ENCODE measurements at places on chromosomes 16 and 17.

GRCh38 chr17:77837917-77838316, 120.6 kb upstream of the TNRC6C start:
- no peak for DNase-seq

- DNase-seq = no peak
Measured at GRCh38 chr17:9890124-9890523, 14.9 kb downstream of the RCVRN start.

- no peak for DNase-seq
Measured at GRCh38 chr17:7384489-7385081, 3.7 kb downstream of the TNK1 start.

DNA sequence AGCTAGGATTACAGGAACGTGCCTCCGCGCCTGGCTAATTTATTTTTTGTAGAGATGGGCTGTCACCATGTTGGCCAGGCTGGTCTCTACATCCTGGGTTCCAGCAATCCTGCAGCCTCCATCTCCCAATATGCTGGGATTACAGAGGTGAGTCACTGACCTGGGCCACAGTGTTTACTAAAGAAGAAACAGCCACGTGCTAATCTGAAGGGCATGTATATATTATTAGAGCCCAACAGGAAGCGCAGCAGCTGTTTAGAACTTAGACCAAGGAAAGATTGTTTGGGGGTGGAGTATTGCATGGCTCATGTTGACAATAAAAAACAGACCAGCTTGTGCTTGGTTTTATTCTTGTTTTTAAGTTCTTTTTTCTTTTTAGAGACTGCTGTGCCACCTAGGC, 60.2 kb downstream of the HAPSTR1 start:
- no peak for DNase-seq

- no peak for DNase-seq
Measured at GRCh38 chr16:87674419-87674818, 72.1 kb downstream of the JPH3 start.

DNA sequence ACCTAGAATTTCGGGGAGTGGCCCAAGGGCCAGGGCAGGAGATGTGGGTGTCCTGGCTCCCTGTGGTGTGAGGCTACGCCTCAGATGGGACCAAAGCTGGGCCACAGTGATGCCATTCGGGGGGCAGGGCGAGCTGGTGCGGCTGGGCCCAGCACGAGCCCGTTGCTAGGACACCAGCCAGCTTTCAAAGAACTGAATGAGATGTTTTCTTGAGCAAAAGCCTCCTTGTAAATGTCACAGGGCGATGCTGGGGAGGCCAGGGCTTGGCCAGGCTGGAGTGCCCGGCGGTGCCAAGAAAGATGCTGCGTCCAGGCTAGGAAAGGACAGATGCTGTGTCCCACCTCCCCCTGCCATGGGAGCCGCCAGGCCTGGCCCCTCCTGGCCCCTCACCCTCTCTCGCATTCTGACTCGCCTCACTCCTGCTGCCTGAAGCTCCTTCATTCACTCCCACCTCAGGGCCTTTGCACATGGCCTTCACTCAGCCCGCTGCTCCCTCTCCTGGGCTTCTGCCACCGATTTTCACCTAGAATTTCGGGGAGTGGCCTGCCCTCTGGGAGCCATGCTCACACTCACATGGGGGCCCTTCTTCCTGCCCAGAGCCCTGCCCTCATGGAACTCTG, 39.1 kb downstream of the CPNE2 start:
- DNase-seq = no peak

DNA sequence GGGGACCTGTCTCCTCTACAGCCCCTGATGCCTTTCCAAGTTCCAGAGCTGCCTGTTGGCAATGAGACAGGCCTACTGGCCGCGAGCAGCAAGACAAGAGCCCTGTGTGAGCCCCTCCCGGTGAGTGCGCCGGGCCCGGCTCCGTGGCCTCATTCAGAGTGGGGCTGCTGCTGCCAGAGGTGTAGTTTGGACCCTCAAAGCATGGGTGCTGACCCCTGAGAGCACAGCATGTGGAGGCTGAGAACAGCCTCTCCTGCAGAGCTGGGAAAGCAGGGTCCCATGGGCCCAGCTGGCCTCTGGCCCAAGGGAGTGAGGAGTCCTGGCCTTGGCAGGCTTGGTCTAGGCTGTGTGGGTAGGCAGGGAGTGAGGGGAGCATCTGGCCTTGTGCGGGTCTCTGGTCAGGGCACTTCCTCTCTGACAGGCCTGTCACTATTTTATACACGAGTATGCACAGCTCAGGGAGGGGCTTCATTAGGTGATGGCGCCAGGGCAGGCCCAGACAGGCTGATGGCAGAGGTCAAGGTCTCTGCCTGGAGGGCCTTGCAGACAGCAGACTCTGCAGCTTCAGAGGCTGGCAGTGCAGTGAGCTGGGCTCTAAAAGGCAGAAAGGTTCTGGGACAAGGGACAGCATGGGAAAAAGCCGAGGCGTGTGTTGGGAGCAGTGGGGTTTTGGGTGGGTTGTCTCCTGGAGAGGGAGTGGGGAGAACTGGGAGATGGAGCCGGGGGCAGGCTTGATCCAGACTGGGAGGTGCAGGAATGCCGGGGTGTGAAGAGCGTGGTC, 43.4 kb downstream of the ADCY7 start:
- peak; percentile 10 for DNase-seq

DNA sequence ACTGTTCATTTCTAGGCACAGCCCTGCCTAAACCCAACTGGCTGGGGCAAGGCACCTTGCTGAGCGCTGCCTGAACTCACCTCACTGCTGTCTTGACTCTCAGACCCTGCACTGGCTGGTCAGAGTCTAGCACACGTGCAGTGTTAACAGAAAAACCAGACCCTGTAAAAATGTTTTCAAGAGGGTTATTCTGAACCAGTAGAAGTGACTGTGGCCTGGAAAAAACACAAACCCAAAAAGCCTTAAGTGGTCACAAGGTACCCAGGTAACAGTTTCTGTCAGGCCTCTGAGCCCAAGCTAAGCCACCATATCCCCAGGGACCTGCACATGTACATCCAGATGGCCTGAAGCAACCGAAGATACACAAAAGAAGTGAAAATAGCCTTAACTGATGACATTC, 6.1 kb upstream of the EIF4A3 start:
- DNase-seq = no peak
